ENCODE measurements at places on chromosomes 3 and 15. TPM values are rescaled to one million over a fixed set of nuclear protein-coding genes. Genes with fewer than 3 reads are reported as not detected.

UBAP1L gene
- total RNA-seq: 3.0 TPM

DUOXA2 gene
- total RNA-seq: not detected

PLCH1 gene
- 0.35 TPM for total RNA-seq

ZNF385D gene
- 12.8 TPM for total RNA-seq

RTP3 gene
- not detected for total RNA-seq

SHC4 gene
- 1.4 TPM for total RNA-seq

SCN5A gene
- total RNA-seq: 0.50 TPM

TMEM62 gene
- total RNA-seq: 25.2 TPM

HYAL1 gene
- 10.5 TPM for total RNA-seq

ACOX2 gene
- 17.3 TPM for total RNA-seq

CHDH gene
- 0.78 TPM for total RNA-seq

MAGEL2 gene
- 0.13 TPM for total RNA-seq

DUOXA1 gene
- total RNA-seq: 0.67 TPM

GPR62 gene
- not detected for total RNA-seq

ALDH1L1 gene
- 57.9 TPM for total RNA-seq

TUSC7 gene
- total RNA-seq: not detected

SV2B gene
- 0.16 TPM for total RNA-seq

ZNF662 gene
- total RNA-seq: 7.3 TPM

SLC22A13 gene
- 0.54 TPM for total RNA-seq

TNIK gene
- total RNA-seq: 40.9 TPM

ARHGAP11A gene
- 1.6 TPM for total RNA-seq

SRGAP3 gene
- total RNA-seq: 2.0 TPM

CNTN4 gene
- total RNA-seq: 7.8 TPM
